ENCODE measurements at places on chromosomes 5 and 9.

- DNase-seq = no peak
Observed at GRCh38 chr5:112316731-112317130, 102.3 kb downstream of the EPB41L4A start.

GRCh38 chr9:109012876-109013678 is at the start of gene CTNNAL1:
Gene CTNNAL1, minus strand, starts transcription at chr9:109013499. Its CDS starts 57 bp downstream, at chr9:109013442.
- DNase-seq = peak; percentile 94

DNA sequence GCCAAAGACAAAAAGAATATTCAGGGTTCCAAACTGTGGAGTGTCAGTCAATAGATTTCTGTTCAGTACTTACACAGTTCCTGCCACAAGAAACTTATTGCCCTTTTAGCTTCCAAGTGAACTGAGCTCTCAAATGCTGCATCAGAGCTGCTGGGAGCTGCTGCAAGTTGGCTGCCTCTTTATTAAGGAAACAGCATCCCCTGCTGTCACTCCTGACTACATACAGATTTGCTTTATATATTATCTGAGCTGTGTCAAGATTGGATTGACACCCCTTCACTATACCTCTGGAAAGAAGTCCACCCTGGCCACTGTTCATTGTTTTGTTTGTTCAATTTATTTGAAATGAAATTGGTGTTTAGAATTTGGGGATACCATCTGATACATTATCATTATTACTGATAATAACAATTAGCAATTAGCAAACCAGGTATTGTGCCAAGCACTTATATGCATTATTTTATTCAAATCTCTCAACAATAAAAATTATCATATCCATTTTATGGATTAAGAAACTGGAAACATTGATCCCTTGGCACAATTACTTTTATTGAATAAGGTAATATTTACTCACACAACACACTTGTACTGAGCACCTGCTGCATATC is 16.4 kb upstream of the C5orf58 start:
- peak; percentile 70 for DNase-seq

- peak; percentile 45 for DNase-seq
Observed at GRCh38 chr5:8844206-8844605, 701.7 kb downstream of the SEMA5A start.

DNA sequence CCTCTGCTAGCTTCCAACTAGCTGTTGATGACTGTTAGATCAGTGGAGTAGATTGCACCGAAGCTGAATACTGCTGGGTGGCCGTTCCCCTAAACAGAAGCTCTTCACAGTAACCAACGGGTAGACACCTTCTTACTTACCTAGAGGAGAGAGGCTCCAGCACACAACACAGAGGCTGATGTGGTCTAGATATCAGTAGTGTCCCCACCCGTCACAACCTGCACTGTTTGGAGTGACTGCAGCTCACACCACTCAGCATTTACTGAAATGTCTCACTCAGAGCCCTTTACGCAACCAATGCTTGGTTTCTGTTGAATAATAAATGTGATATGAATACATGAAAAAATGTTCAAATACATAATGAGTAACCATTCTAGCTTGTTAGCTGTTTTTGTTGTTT is 5.3 kb downstream of the TMEM174 start:
- no peak for DNase-seq

DNA sequence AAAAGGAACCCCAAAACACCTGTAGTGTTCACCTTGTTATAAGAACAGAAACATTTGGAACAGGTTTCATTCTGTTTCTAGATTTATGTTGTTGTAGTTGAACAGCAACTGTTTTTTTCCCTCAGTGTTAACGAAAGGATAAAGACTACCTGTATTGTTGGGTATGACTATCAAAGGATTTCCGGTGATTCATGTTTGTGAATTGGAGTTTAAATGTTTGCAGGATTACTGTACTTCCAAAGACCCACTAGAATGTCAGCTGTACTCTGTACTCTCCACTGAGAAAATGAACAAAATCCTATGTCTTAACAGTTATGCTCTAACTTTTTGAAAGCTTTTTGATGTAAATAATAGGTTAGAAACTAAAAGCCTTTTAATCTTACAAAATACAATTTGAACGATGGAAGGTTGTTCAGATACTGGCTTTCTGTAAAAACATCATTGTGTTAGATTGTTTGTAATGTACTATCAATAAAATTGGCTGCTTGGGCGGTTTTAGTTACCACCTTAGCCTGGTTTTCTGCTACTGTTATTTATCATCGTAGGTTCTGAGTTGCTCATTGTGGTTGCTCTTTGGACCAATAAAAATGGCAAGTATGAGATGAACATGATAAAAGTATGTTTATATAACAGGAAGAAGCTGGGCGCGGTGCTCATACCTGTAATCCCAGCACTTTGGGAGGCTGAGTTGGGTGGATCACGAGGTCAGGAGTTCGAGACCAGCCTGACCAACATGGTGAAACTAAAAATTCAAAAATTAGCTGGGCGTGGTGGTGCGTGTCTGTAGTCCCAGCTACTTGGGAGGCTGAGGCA is 44.1 kb downstream of the DCP2 start:
- DNase-seq = peak; percentile 69

GRCh38 chr9:106962122-106962521 is 99.2 kb downstream of the ZNF462 start:
- peak; percentile 24 for DNase-seq

DNA sequence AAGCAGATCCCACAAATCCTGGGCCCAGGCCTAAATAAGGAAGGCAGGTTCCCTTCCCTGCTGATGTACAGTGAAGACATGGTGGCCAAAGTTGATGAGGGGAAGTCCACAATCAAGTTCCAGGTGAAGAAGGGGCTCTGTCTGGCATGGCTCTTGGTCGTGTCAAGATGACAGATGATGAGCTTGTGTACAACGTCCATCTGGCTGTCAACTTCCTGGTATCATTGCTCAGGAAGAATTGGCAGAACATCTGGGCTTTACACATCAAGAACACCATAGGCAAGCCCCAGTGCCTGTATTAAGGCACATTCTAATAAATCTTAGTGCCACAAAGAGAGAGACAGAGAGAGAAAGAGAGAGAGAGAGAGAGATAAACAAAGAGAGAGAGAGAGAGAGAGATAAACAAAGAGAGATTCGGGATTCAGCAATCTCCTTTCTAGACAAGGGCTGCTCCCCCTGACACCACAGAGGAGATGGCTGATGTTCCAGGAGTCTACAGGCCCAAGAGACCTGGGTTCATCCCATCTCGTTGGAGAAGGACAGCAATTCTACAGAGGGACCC is 45.5 kb upstream of the HSPA9 start:
- no peak for DNase-seq

- DNase-seq = no peak
Observed at GRCh38 chr9:30280229-30280900, 2104.1 kb upstream of the ACO1 start.

- DNase-seq = no peak
Observed at GRCh38 chr5:54009357-54009756, 301.0 kb downstream of the ARL15 start.

DNA sequence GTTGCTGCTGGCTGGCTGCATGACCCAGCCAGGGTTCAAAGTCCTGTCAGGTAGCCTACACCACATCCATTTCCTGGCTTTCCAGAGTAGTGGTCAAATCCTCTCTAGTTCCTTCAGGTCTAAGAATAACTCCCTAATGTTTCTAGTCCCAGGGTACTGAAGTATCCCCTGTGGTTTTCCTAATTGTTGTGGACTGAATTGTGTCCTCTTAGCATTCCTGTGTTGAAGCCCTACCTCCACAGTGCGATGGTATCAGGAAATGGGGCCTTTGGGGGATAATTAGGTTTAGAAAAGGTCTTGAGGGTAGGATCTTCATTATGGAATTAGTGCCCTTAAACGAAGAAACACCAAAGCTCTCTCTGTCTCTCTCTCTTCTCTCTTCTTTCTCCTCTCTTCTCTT is 191.8 kb upstream of the CCNG1 start:
- no peak for DNase-seq

Measured in GM23248 (cell line).